NCI-H1048 (cell line): ENCODE measurements at places on chromosomes 5 and 9.

DNA sequence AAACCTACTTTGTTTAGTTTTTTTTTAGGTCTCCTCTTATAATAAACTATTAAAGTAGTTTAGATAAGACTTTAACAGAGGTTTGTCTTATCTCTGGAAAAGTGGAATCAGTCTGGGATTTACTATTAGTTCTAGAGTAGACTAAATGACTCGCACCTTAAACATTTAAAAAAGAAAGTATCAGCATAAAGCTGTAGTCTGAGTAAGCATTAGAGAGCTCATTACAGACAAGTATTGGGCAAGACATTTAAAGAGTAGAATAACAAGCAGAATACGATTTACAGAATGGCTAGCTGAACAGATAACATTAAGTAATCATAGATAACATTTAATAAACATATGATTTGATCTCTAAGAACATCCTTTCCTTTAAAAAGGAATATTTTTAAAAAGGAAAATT lies 226.0 kb upstream of the DMAC1 start:
- no peak for DNase-seq

DNA sequence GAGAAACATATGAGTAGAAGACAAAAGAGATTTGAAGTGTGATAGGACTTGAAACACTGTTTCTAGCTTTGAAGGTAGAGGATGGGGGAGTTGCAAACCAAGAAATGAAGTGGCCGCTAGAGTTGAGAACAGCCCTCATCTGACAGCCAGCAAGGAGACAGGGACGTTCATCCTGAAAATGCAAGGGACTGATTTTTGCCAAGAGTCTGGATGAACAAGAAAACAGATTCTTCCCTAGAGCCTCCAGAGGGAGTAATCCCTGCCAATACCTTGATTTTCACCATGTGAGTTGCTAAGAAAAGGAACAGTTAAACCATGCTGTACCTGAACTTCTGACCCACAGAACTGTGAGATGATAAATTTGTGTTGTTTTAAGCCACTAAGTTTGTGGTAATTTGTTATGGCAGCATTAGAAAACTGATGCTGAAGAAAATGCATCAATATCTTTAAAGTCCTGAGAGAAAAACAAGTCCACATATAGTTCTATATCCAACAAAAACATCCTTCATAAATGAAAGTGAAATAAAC lies 154.0 kb upstream of the ADAMTSL1 start:
- no peak for DNase-seq

GRCh38 chr5:155591273-155591672 lies 577.7 kb downstream of the KIF4B start:
- no peak for DNase-seq

DNA sequence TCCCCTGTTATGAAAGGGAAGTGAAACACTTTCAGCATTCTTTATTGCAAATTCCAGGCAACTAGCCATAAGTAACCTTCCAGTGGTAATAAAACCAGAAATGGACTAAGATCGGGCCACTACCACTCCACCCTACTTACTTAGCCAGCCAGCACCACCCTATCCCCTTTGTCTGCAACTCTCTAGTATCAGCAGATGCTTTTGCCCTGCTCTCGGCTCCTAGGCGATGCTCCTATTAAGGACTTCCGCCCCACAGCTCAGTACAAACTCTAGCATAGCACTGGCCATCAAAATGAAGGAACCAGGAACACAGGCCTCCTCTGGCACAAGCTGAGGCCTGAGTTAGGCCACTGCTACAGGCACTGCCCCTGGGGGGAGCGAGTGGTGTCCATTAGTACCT lies 81.2 kb downstream of the GLDC start:
- no peak for DNase-seq

- no peak for DNase-seq
Measured at GRCh38 chr5:164597293-164597900, 1092.0 kb downstream of the MAT2B start.

GRCh38 chr9:132066057-132066456 lies 13.6 kb downstream of the MED27 start:
- DNase-seq = no peak

- DNase-seq = no peak
Measured at GRCh38 chr9:136403538-136403914, 3.6 kb upstream of the SNAPC4 start.

- DNase-seq = no peak
Measured at GRCh38 chr9:132356324-132356924, 1.6 kb upstream of the SETX start.

DNA sequence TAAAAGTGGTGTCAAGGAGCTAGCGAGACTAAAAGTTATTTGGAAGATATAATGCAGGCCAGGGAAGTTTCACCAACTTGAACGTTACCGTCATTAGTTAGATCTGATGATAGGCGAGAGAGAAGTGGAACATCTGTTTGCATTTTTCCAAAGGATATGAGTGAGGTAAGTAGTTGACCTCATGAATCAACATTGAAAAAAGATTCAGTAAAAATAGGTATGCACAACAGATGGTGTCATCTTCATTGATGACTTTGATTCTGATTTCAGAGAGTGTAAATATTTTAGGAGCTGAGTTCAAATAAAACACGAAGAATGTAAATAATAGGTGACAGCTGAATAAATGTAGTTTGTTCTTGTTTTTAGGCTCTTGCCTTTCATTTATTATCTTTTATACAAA lies 998.9 kb upstream of the CDH6 start:
- DNase-seq = no peak

DNA sequence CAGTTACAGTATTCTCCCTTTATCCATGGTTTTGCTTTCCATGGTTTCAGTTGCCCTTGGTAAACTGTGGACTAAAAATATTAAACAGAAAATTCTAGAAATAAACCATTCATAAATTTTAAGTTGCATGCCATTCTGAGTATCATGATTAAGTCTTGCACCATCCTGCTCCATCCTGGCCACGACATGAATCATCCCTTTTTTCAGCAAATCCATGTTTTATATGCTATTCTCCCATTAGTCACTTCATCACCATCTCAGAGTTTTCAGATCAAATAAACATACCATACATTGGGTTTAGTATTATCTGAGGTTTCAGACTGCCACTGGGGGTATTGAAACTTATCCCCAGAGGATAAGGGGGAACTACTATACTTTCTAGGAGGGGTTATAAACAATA lies 234.4 kb upstream of the ATP10B start:
- DNase-seq = no peak

DNA sequence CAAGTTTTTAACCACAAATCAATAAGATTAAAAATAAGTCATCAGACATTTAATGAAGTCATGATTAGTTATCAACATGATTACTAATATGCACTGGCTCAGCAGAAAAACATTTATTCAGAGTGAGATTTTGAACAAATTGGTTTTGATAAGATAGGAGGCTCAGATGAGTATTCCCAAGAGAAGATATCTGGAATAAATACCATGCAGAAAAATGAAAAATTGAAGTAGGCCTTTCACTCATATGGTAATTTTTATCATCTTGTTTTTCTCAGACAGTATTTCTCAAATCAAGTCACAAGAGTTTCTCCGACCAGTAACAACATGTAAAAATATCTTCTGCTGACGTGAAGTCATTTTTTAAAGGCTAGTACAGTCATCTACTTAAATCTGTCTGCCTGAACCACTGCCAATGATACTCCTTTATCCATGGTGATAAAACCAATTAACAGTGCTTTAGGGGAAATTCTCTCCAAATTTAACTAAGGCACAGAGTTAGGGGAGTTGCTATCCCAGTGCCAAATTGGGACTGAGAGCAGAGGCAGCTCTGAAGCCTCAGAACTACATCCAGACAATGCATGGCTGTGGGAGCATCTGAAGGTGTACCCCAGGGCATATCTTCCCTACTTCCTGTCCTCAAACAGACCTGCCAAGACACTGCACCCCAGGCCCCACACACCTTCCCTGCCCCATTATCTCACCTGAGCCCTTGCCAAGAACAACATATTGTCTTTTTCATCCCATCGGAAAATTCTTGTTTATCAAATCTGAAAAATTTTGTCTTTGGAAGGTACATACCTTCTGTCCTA lies 105.5 kb upstream of the TSLP start:
- DNase-seq = no peak

GRCh38 chr5:180373454-180373853 lies 20.3 kb upstream of the GFPT2 start:
- DNase-seq = no peak

DNA sequence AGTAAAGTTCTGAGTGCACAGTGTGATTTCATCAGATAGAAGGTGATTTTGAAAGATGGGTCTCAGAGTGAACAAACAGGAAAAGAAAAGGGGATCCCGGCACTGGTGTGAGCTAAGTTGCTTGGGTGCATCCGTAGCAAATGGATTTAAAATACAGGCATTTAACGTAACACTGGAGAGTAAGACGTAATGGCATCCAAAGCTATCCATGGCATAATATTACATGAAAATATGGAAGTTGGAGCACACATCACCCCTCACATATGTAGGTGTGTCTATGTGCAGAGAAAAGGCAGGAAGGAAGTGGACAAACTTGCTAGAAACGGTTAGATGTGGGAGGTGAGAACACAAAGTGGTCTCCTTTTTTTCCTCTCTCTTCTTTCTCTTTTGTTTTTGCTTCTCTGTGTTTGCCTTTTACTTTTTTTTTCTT lies 38.2 kb upstream of the SEMA4D start:
- no peak for DNase-seq

- DNase-seq = no peak
Measured at GRCh38 chr9:93891549-93892310, 63.4 kb downstream of the BARX1 start.

DNA sequence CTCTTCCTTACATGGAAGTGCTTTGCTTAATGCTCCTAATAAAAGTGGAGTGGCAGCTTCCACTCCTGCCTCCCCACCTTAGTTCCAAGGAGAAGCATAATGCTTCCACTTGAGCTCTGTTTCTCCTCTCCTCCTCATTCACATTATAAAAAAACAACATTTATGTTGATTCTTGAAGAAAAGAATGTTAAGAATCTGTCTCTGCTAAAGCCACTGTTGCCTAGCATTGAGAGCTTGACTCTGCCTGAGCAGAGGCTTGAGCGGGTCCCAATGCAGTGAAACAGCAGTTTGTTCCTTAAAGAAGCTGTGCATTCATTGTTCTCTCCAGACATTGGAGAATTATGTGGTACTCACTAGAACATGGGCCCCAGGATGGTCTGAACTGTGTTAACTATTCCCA lies 101.5 kb upstream of the GHR start:
- no peak for DNase-seq

- DNase-seq = no peak
Measured at GRCh38 chr9:89358376-89358916, 40.1 kb downstream of the SECISBP2 start.

DNA sequence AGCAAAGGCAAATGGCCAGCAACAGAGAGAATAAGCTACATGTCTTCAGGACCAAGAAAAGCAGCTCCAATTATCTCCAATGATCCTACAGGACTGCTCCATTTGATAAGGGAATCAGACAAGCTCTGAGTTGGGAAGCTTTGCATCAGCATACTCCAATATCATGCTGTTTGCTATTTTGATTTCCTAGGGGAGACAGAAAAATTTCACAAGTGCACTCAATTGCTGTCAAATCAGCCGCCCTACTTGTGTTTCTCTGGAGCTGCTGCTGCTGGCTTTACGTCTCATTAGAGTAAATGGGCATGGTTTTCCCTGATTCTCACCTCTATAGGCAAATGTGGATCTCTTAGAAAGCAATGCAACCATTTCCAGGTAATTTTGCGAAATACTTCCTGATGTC lies 201.7 kb downstream of the PRELID2 start:
- DNase-seq = no peak

DNA sequence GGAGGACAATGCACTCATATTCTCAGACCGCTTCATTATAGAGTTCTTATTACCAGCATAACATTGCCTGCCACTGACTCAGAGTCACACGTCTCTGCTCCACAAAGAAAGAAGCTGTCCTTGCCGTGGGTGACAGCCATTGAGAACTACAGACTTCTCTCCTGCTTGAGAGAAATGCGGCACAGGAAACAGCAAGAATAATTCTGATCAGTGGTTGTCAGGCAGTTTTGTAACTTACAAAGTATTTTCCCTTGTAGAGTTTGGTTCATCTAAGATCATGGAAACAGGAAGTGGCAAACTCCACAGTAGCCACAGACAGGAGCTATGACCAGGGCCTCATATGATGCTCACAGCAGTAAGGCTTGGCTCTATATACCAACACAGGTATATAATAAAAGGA lies 47.0 kb downstream of the KCNV2 start:
- DNase-seq = no peak

- no peak for DNase-seq
Measured at GRCh38 chr9:5566054-5566618, 55.8 kb downstream of the PDCD1LG2 start.

GRCh38 chr5:96968074-96968473 lies 32.2 kb downstream of the LNPEP start:
- peak; percentile 24 for DNase-seq

DNA sequence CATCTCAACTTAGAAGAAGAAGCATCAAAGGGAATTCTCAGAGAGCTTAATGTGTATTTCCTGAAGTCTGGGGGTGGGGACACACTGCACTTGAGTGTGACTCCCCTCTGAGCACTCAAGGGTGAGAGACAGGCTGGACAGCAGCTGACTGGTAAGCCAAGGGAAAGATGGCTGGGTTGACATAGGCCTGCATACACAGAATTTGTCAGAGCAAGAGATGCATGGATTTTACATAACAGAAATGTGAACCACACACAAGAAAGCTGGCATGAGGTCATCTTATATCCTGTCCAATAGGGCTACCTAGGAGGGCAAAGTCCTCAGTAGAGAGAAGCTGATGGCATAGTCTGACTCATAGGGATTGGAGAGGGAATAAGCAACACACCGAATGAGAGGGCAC lies 114.3 kb upstream of the EPB41L4A start:
- no peak for DNase-seq

- DNase-seq = no peak
Measured at GRCh38 chr9:8863886-8864544, 1064.4 kb upstream of the DMAC1 start.

- DNase-seq = no peak
Measured at GRCh38 chr5:36242534-36243485, 1.1 kb upstream of the NADK2 start.

DNA sequence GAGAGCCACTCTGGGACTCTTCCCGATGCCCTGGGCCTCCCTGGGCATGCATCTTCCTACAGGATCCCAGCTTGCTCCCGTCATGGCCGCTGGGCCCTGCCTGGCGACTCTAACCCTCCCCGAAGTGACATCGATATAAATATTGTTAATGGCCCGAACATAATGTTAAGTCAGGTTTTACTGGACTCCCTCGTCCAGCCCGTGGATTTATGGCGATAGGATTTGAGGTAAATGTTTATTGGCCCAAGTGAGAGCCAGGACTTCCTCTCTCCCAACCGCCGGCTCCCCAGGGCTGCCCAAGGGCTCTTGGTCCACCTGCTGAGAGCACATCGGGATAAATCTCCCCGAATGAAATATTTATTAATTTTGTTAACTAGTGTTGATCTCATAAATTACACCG lies 246.3 kb downstream of the PBX3 start:
- DNase-seq = no peak
